Foreskin keratinocyte (primary cell): ENCODE measurements at places on chromosomes 1 and 21.

- no peak for DNase-seq
Measured at GRCh38 chr1:109386054-109386717, 11.5 kb downstream of the SORT1 start.

DNA sequence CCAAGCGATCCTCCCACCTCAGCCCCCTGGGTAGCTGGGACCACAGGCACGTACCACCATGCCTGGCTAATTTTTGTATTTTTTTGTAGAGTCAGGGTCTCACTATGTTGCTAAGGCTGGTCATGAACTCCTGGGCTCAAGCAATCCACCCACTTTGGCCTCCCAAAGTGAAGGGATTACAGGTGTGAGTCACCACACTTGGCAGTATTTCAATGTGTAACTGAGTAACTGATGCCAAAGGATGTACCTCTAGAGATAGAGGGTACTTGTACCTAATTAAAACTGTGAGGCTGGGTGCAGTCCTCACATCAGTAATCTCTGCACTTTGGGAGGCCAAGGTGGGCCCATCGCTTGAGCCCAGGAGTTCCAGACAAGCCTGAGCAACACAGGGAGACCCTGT lies 258.7 kb upstream of the DMRTA2 start:
- DNase-seq, result peak; percentile 22

GRCh38 chr1:11924334-11925195 lies 1.7 kb downstream of the KIAA2013 start:
- no peak for DNase-seq

DNA sequence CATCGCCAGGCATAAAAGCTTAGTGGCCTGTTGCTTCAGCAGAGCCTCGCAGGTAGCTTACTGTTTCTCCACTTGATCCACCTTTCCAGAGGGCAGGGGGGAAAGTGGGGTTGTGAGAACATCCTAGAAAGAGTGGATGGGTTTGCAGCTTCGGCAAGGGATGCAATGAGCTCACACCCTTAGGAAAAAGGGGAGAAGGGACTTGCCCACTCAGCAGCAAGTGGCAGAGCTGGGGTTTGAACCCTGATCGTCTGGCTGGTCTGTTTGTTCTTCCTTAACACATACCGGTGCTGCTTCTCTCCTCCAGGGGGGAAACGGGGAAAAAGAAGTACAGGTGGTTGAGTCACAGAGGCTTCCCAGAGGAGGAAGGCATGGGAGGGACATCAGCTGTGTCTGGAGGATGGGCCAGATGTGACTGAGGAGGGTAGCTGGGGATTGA lies 1.0 kb downstream of the TMEM201 start:
- DNase-seq, result peak; percentile 63

- no peak for DNase-seq
Measured at GRCh38 chr1:104648269-104648691, 898.6 kb downstream of the AMY1C start.

- no peak for DNase-seq
Measured at GRCh38 chr1:153659656-153660055, 1.2 kb downstream of the SNAPIN start.

DNA sequence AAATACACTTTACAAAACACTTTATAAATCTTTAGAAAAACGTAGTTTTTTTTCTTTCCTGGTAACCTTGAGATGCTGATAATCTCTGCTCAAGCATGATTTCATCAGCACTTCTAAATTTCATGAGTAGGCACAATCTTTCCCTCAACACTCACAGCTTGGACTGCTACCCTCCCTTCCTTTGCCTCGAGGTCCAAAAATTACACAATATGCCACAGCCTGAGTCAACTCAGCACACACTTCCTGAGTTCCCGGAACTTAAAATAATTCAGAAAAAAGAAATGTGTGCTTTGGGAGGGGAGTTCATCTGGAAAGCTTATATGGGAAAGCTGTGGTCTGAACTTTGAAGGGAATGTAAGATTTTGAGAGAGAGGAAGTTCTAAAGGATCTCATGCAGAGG lies 5.9 kb downstream of the CLCA2 start:
- peak; percentile 93 for DNase-seq

- no peak for DNase-seq
Measured at GRCh38 chr1:205344066-205344928, 12.4 kb downstream of the KLHDC8A start.

GRCh38 chr1:43349594-43350306 lies 9.0 kb upstream of the CDC20 start:
- no peak for DNase-seq

DNA sequence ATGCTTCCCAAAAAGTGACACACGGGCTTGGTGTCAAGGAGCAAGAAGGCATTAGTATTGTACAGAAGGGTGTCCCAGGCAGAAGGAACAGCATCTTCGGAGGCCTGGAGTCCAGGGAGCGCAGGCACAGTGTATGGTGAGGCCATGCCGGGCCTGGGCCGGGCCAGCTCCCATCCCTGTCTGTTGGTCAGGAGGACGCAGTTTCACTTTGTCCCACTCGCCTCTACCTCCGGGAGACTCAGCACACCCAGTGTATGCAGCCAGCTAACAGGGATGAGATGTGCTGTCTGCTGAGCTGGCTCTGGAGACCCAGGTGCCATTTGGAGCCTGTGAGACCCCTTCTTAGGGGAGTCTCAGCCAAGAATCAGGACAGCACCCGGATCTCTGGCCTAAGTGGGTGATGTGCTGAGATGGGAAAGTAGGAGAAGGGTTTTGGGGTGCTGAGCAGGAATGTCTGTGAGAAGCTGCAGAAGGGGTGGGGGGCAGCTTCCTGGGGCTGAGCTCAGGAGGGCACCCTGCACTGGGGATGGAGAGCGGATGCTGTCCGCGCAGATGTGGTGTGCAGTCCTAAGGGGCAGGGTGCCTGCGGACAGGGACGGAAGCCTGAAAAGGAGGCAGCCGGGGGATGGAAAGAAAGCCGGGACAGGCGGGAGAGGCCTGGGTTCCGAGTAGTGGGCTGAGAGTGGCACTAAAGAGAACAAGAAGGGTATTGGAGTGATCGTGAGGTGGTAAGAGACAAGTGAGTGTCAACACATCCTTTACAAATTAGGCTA lies 25.7 kb downstream of the DMRTB1 start:
- no peak for DNase-seq

GRCh38 chr1:236829085-236829484 lies 34.0 kb downstream of the MTR start:
- DNase-seq, result no peak

DNA sequence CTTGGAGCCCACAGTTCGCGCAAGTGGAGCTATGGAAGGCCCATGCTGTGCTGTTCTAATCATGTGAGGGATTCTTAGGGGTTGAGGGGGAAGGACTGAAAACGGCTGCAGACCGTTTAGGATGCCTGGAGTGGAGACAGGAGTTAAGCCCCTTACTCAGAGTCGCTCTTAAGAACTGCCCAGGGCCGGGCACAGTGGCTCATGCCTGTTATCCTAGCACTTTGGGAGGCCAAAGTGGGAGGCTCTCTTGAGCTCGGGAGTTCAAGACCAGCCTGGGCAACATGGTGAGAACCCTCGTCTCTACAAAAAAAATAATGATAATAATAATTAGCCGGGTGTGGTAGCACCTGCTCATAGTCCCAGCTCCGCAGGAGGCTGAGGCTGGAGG lies 1.1 kb downstream of the ZNF672 start:
- no peak for DNase-seq

DNA sequence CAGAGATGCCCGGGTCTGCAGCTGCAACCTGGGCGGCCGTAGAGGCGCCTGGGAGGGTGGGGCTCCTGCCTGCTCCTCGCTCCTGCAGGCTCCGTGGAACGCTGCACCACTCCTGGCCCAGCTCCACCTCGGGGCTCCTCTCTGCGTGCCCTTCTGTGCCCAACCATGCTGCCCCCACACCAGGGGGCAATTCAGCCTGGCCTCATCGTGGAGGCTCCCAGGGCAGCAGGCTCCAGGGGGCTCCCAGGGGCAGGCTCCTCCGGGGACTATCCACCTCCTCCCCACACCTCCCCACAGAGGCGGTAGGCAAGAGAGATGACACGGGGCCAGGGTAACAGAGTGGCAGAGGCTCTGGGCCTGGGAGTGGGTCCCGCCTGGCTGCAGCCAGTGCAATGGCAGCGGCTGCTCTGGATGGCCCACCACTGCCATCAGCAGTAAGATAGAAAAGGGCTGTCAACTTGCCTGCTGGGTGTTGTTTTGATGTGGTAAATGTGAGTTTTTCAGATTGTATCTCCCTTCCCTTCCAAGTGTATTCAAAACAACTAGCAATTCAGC lies 22.4 kb upstream of the LRRC8C start:
- DNase-seq, result no peak

GRCh38 chr1:186454981-186455380 lies 5.9 kb downstream of the PDC start:
- DNase-seq, result no peak

DNA sequence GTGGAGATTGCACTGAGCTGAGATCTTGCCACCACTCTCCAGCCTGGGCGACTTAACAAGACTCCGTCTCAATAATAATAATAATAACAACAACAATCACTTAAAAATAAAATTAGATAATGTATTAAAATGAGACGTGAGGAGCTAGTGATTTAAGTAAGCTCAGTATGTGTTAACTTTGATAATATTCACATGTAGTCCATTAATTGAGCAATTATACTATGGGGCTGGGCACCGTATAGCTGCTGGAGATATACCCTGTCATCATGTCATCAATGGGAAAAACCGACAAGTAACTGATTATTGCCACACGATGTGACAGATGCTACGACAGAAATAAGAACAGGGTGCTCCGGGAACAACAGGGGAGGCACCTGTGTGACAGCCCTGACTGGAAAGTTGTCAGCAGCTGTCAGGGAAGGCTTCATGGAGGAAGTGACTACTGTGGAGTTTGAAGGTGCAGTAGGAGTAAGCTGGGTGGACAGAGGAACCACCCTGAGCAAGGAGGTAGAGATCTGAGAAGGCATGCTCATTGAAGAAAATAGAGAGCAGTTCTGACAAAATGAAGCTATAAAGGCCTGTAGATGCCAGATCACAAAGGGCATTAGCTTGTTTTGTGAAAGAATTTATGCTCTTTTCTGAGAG lies 924 bp upstream of the CAMSAP2 start:
- no peak for DNase-seq

- no peak for DNase-seq
Measured at GRCh38 chr1:164466429-164466828, 92.6 kb upstream of the PBX1 start.

DNA sequence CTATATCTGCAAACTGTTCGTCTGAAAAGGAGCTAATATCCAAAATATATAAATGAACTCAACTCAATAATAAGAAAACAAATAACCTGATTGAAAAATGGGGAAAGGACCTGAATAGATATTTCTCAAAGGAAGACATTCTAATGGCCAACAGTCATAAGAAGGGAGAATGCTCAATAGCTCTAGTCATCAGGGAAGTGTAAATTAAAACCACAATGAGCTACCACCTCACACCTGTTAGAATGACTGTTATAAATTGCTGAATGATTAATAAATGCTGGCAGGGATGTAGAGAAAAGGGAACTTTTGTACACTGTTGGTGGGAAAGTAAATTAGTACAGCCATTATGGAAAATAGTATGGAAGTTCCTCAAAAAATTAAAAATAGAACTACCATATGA lies 21.2 kb upstream of the C1orf115 start:
- peak; percentile 4 for DNase-seq

DNA sequence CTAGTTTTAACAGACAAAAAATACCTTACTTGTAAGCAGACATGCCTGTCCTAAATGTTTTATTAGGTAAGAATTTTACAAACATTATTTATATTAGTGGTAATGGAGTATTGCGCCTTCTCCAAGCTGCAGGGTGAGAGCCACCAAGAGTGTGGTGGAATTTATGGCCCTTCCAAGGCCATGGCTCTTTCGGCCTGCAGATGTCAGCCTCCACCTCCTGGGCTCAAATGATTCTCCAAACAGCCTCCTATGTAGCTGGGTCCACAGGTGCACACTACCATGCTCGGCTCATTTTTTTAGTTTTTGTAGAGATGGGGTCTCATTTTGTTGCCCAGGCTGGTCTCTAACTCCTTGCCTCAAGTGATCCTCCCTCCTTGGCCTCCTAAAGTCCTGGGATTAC lies 56.3 kb downstream of the ITGB3BP start:
- DNase-seq, result no peak

DNA sequence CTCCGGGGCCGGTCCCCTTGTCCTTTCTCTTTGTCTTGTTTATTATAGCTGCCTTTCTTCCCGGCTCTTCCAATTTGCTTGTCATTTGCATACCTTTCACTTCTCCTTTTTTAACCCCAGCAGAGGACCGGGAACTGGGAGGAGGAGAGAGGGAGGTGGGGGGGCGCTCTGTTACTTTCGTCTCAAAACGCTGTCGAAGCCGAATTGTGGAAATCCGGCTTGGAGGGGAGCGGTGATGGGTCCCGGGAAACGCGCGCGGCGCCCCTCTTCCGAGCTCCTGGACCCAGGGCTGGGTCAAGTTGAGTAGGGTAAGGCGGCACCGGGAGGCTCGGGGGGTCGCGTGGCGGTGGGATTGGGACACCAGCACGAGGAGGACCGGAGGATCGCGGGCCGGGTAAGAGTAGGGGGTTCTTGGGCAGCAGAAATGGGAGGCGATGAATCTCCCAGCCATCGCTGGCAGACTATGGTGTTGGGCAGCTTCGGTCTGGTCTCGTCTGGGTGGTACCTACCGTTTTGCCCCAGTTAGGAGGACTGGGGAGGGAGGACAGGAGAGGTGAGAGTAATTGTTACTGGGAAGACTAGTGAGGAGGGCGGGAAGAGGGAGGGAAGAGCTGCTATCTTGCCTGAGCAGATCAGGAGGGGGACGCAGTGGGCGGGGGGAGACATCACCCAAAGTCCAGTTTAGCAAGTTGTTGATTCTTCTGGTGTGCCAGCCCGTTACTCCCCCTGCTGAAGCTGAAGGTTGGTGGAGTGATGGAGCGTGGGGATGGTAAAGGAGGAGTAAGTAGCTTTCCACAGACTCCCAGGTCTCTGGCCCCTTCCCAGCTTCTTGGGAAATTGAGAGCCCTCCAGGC lies 1.5 kb downstream of the PROX1 start:
- DNase-seq, result no peak

DNA sequence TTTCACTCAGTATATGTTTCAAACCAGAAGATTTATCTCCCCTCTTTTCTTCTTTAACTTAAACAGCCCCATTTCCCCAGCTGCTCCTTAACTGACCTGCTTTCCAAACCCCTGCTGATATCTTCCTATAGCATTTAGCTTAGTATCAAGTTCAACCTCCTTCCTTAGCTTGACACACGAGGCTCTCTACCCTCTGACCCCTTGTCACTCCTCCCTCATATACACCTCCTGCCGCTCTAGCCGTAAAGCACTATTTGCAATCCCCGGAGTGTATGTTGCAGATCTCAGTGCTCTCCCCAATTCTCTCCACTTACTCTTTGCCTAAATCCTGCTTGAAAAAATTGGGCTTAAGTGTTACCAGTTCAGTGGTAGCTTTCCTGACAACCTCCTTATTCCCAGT lies 13.7 kb upstream of the AKR1A1 start:
- no peak for DNase-seq

DNA sequence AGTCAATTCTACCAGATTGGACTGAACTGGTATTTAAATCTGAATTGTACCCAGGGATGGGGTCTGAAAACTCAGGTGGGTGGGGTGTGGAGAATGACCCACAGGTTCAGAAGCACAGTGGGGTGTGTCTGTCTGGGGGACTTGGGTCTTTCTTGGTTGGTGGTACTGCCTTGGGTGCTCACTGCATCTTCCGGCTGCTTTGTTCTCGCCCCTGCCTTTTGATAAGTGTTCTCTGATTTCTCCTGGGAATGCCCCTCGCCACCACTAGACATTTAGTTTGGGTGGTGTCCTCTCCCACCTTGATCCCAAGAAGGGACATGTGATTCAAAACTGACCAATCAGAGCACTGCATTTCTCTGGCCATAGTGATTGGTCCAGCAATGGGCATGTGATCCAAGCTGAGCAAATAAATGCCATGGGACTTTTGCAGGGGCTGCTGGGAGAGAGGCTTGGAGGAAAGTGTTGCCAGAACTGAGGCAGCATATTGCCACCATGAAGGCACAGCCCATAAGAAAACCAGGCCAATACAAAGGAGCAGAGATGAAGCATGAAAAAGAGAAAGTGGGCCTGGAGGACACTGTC lies 270.5 kb downstream of the NPHP4 start:
- DNase-seq, result no peak
